Cardiac atrium fibroblast (primary cell): ENCODE measurements at places on chromosomes 16 and 17. TPM values are rescaled to one million over a fixed set of nuclear protein-coding genes. Genes with fewer than 3 reads are reported as not detected.

Gene PIK3R6
- total RNA-seq, result not detected in 2 replicates

Gene BCL6B
- total RNA-seq, result 0.90 and 4.7 TPM in 2 replicates

Gene CLEC18B
- total RNA-seq, result 0.90 TPM in 1 of 2 replicates, not detected in the other

Gene PPP1R27
- total RNA-seq, result not detected in 2 replicates

Gene ABCA6
- 53.5 and 73.7 TPM in 2 replicates for total RNA-seq

Gene CEMP1
- total RNA-seq, result not detected in 2 replicates
